IMR-90 (cell line): ENCODE measurements at places on chromosomes 7 and 10. TPM values are rescaled to one million over a fixed set of nuclear protein-coding genes. Genes with fewer than 3 reads are reported as not detected.

DNA sequence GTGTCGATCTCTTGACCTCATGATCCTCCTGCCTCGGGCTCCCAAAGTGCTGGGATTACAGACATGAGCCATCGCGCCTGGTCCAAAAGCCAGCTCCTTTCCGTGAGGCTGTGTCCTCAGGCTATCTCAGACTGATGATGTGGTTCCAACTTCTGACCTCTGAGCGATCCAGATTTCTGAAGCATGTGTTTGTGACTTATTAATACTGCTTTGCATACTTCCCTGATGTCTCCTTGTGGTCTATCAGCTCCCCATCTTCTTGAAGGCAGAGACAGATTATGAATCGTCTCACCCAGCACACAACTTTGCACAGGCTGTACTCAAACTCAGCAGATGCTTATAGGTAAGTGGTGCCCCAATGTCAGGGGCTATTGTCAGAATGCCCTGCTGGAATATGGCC lies 2.0 kb upstream of the PLPP4 start:
- H3K4me3 ChIP-seq, result no peak overlapping the region
- DNase-seq, result no peak
- no peaks in the 10 kb centered on the region for H3K4me1 ChIP-seq

DNA sequence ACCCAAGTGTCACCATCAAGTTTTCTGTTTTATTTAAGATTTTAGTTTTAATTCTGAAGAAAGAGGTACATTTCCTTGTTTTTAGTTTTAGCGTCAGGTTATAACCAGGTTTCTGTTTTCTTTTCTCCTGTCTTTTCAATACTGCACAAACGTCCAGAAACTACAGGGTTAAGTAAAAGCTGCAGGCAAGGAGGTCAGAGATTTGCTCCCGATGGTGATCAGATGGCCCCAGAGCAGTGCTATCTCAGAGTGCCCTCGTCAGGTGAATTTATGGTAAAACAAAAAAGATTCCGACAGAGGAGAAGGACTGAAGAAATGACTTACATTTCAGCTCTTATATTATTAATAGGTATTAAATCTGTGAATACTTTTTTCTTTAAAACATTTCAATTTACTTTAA lies 128.2 kb downstream of the STRA8 start:
- peaks cover 8% of the 10 kb centered on the region; the same call in 1 of the 2 replicates for H3K36me3 ChIP-seq
- no peak overlapping the region for H3K4me3 ChIP-seq
- no peaks in the 10 kb centered on the region for H3K4me1 ChIP-seq
- DNase-seq, result no peak

DNA sequence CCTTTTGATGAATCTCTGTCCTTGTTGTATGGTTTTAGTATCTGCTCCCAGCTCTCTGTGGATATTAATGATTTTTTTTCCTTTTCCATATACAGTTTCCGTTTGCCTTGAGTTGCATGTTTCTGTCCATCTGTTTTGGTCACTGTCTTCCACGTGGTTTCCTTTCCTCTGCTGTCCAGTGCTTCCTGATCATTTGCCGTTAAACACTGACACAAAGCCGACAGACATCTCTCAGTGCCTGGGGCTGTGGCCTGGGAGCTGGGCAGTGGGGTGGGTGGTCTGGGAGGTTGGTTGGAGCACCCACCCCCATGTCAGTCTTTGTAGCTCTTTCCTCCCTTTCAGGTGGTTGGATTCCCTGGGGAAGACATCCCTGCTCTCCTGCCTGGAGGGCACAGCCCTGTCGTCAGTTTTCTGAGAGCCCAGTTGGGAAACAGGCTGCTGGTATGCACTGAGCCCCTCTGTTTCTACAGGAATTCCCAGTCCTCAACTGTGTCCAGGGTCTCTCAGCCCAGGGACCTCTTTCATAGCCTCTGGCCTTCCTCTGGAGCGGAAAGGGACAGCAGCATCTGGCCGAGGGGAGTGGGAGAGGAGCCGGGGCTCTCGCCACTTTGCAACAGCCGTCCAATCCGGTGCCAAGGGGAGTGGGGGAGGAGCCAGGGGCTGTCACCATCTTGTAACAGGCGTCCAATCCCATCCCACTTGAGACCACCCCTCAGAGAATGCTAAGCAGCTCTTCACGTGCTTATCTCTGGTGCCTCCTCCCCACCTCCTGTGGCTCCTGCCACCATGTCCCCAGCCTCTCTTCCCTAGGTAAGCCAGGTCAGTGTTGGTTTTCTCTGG lies 26.7 kb upstream of the MKI67 start:
- H3K36me3 ChIP-seq, result no peaks in the 10 kb centered on the region
- peaks cover 11% of the 10 kb centered on the region for H3K27me3 ChIP-seq
- no peak overlapping the region for H3K4me3 ChIP-seq
- no peak for DNase-seq
- no peaks in the 10 kb centered on the region for H3K4me1 ChIP-seq
- H3K27ac ChIP-seq, result no peak overlapping the region

DNA sequence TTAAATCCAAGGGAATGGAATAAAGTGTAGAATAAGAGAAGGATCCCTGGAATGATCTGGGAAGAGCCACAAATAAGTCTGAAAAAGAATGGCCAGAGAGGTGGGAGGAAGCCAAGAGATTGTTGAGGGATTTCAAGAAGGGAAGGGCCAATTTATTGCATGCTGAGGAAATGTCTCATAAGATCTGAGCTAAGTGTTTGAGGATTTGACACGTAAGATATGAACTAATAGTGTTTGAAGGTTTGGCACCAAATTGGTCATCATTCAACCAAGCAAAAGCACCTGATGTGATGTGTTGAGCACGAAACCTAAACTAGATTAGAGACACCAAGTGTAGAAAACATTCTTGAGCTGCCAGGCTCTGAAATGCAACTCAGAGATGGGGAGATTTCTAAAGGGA lies 97.9 kb downstream of the TSPAN12 start:
- no peak overlapping the region for H3K27ac ChIP-seq
- no peak for DNase-seq
- no peaks in the 10 kb centered on the region for H3K36me3 ChIP-seq

- H3K27me3 ChIP-seq, result no peaks in the 10 kb centered on the region
- no peak overlapping the region for H3K27ac ChIP-seq
- H3K4me3 ChIP-seq, result no peak overlapping the region
- no peaks in the 10 kb centered on the region for H3K4me1 ChIP-seq
- H3K36me3 ChIP-seq, result peaks cover 5% of the 10 kb centered on the region
Measured at GRCh38 chr7:131336956-131337355, 9.3 kb downstream of the MKLN1 start.

GRCh38 chr7:82740246-82740848 lies 296.8 kb upstream of the CACNA2D1 start:
- H3K36me3 ChIP-seq, result no peaks in the 10 kb centered on the region
- no peak overlapping the region for H3K4me3 ChIP-seq
- peak; percentile 72 for DNase-seq
- H3K27me3 ChIP-seq, result no peaks in the 10 kb centered on the region; the same call in 1 of the 2 replicates

DNA sequence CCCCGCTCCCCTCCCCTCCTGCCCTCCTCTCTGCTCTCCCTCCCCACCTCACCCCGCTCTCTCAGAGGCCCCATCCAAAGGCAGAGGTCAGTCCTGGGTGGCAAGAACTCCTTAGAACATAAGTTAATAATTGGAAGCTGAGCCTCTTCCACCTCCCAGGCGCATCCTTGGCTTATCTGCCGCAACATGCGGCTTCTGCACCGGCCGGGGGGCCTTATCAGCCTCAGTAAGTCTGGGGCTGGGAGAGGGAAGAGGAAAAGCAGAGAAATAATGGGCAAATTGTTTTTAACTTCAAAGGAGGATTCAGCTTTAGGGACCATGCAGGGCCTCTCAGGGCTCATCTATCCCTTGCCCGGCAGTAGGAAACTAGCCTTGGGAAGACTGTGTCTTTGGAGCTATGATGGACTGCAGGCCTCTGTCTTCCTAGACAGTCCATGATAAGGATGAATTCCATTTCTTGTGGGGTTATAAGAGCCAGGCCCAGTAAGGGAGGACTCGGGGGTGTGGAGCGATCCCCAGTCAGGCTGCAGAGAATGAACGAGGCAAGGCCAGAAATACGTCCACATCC lies 411.6 kb downstream of the PLXNA4 start:
- H3K4me1 ChIP-seq, result no peaks in the 10 kb centered on the region
- no peaks in the 10 kb centered on the region for H3K27me3 ChIP-seq
- H3K27ac ChIP-seq, result no peak overlapping the region
- no peak overlapping the region for H3K4me3 ChIP-seq
- H3K36me3 ChIP-seq, result no peaks in the 10 kb centered on the region
- no peak for DNase-seq

DNA sequence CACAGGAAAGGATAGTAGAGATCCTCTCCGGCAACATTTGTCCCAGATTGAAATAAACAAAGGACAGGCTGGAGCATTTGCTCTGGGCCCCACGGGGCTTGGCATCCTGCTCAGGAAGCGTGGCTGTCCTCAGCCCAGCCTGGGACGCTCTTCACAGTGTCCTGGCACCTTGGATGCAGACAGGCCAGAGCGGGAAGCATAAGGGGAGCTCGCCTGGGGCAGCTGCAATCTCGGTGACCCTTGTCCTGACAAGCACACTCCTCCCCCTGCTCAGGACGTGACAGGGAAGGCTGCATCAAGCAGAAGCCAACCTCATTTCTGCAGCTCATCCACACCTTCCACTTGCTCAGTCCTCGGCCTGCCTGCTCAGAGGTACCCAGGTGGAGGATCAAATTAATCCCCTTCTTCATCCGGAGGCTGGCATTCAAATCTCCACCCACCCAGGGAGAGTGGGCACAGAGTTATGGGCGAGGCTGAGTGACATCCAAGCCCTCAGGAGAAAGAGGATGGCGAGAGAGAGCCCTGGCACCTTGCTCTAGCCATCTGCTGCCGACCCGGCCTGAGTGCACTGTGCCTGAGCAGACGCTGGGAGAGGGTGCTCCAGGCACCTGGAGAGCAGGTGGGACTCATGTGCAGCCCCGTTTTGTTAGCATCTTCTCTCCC lies 47.6 kb downstream of the ABRAXAS2 start:
- H3K27me3 ChIP-seq, result no peaks in the 10 kb centered on the region; the same call in 1 of the 2 replicates
- no peak for DNase-seq
- no peak overlapping the region for H3K27ac ChIP-seq
- H3K36me3 ChIP-seq, result no peaks in the 10 kb centered on the region

DNA sequence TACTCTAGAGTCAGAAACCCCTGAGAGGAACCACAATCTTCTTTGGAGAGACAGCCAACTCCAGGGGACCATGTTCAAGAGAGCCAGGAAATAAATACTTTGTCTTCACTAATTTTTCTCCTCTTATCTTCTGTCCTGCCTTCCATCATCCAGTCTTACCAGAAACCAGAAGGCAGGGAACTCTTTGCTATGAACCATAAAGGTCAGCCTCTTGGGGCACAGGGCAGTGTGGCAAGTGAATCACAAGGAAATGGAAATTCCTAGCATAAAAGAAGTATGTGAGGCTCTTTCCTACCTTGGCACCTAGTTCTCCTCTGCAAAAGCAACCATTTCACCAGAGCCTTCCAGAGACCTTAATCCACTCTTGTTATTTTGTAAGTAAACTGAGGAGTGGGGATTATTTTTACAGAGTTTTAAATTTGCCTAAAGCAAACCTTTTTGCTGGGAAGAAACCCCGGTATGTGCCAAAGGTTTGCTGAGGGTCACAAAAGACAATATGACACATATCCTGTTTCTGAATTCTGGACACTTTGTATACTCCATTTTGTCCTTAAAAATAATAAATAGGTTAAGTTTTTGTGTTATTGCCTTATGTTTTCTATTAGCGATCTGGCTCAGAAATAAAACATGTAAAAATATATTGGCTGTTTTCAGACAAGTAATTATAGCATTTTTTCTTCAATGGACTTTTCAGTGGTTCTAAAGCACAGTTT lies 87.1 kb downstream of the ADAM22 start:
- no peaks in the 10 kb centered on the region for H3K4me1 ChIP-seq
- no peak for DNase-seq
- H3K27ac ChIP-seq, result no peak overlapping the region

GRCh38 chr7:133582766-133583523 lies 330.1 kb downstream of the EXOC4 start:
- peak; percentile 91 for DNase-seq
- peak overlapping the region; percentile 100 for H3K27ac ChIP-seq
- peaks cover 13% of the 10 kb centered on the region for H3K4me1 ChIP-seq
- H3K36me3 ChIP-seq, result no peaks in the 10 kb centered on the region
- H3K4me3 ChIP-seq, result no peak overlapping the region

DNA sequence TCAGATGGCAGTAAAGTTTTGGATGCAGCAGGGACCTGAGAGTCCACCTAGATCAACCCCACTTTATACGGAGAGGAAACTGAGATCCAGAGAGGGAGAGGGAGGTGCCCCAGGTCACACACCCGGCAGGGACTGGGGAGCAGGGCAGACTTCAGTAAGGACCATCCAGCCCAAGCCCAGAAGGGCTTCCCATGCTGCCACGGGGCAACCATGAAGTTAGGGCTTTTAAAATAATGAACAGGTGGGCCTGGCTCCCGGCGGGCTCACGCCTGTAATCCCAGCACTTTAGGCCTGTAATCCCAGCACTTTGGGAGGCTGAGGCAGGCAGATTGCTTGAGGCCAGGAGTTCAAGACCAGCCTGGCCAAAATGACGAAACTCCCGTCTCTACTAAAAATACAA lies 98.5 kb downstream of the HIP1 start:
- no peak overlapping the region for H3K27ac ChIP-seq
- no peaks in the 10 kb centered on the region for H3K36me3 ChIP-seq
- no peaks in the 10 kb centered on the region for H3K27me3 ChIP-seq
- peaks cover 10% of the 10 kb centered on the region; the same call in 1 of the 2 replicates for H3K4me1 ChIP-seq
- no peak overlapping the region for H3K4me3 ChIP-seq

GRCh38 chr7:87341441-87341840 lies 4.0 kb upstream of the CROT start:
- H3K4me1 ChIP-seq, result peaks cover 7% of the 10 kb centered on the region
- H3K27ac ChIP-seq, result no peak overlapping the region
- DNase-seq, result no peak
- H3K36me3 ChIP-seq, result peaks cover 6% of the 10 kb centered on the region
- H3K27me3 ChIP-seq, result no peaks in the 10 kb centered on the region

DNA sequence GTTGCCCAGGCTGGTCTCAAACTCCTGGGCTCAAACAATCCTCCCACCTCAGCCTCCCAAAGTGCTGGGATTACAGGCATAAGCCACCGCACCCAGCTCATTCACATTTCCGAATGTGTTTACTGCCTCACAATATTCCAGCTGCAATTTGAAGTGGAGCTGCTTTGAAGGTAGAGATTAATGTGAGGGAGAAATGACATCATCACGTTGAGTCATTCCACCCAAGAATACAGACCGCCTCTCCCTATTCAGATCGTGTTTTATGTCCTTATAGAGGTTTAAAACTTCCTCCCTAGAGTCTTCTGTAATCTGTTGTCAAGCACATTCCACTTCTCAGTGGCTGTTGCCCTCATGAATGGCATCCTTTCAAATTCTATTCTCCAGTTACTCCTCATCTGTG lies 100.4 kb upstream of the PDGFA start:
- no peaks in the 10 kb centered on the region for H3K36me3 ChIP-seq
- no peaks in the 10 kb centered on the region for H3K27me3 ChIP-seq

DNA sequence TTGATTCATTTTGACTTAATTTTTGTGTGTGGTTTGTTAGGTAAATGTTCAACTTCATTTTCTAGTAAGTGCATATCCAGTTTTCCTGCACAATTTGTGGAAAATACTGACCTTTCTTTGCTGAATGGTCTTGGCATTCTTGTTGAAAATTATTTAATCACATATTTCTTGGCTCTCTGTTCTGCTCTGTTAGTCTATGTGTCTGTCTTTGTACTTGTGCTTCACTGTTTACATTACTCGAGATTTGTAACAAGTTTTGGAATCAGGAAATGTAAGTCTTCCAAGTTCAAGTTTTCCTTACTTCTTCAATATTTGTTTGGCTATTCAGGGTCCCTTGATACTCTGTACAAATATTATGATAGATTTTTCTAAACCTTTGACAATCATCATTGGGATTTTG lies 838.2 kb upstream of the POM121L12 start:
- no peaks in the 10 kb centered on the region for H3K4me1 ChIP-seq
- no peaks in the 10 kb centered on the region for H3K27me3 ChIP-seq
- H3K27ac ChIP-seq, result no peak overlapping the region
- H3K4me3 ChIP-seq, result no peak overlapping the region
- no peaks in the 10 kb centered on the region for H3K36me3 ChIP-seq

Gene XRCC2
- 3.6 and 5.6 TPM in 2 replicates for total RNA-seq

Gene PPP1R9A
- not detected in 2 replicates for total RNA-seq

Gene GIMAP7
- total RNA-seq, result not detected in 2 replicates

Gene FOXP2
- total RNA-seq, result 1.1 and 1.7 TPM in 2 replicates
